Anterior cingulate cortex (tissue), 58 donors: ENCODE measurements at places on chromosomes 5 and 9.

GRCh38 chr5:142206801-142207200, 98.2 kb downstream of the NDFIP1 start:
- no peak for DNase-seq

DNA sequence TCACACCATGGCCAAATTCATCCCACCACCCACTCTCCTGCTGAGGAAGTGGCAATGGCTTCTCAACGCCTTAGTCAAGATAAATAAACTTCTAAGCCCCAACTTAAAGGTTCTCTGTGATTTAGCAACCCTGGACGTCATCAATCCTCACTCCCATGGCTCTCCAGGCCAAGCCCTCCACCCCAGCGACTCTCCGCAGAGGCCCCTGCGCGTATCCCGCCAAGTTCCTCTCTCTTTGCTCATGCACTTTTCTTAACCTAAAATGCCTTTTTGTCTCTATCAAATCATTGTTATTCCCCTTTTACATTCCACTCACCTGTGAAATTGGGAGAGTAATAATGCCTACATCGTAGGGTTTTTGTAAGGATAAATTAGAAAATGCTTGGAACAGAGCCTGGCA, 88.6 kb downstream of the NRG2 start:
- DNase-seq, result no peak

DNA sequence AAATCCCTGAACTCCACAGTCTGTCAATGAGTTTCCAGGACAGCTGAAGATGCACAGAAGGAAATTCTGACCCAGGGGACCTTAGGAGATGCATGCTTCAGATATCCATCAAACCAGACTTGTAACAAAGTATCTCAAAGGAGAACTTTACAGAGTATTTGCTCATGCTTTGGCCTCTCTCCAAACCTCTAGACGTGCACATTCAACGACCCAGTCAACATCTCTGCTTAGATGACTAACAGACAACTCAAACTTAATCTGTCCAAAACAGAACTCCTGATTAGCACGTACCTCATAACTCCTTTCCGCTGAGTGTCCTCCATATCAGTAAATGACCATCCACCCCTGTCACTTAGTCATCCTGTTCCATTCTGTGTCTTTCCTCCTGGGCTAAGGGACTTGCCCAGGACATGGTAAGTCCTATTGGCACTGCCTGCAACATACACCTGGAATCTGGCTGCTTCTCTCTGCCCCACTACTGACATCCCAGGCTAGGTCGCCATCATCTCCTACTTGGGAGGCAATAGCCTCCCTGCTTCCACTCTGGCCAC, 107.4 kb downstream of the LMNB1 start:
- no peak for DNase-seq

DNA sequence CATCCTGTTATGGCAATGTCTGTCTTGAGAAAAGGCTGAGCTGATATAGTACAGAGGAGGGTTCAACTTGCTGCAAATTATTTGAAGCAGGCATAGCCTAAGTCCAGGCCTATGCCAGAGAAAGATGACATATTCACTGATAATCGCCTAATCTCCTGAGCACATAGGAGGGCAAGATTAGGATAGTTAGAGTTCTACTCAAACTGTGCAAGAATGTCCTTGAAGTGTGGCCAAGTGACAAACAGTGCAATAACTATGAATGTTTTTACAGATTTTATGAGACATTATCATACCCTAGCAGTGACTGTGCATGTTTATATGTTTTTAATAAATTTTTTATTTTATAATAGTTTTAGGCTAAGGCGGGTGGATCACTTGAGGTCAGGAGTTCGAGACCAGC, 96.2 kb downstream of the TSSK1B start:
- DNase-seq, result no peak

DNA sequence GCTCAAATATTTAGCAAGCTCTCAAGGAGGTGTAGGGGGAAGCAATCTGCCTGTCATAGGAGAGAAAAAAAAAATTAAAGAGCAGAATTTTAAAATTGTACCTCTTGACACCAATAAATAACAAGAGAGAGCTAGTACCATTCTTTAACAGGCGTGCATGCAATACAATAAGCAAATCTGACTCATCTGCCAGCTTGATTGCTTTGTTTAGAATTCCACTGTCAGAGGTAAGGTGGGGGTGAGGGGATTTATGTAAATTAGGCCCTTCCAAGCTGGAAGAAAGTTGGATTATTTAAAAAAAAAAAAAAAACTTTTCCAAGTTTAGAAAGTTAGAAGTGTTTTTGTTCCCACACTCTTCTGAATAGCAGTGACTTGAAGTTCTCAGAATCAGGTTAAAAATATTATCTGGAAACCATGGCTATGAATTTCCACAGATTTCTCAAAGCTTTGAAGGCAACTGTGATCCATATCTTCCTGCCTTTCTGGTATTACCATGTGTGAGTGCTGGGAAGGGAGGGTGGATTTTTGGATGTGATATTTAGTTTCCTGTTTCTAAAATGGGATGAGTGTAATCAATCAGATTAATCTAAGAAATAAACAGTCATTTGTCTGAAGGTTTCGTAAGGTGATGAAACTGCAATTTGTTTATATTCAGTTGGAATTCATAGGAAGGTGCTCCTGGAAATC, 477.5 kb downstream of the TLE4 start:
- no peak for DNase-seq

- DNase-seq, result no peak
These were observed 20.6 kb downstream of the GGTA1 start for GRCh38 chr9:121478816-121479676.

GRCh38 chr5:7500256-7500655, 104.3 kb downstream of the ADCY2 start:
- DNase-seq, result no peak

GRCh38 chr5:58958701-58959100, 375.8 kb downstream of the RAB3C start:
- no peak for DNase-seq

DNA sequence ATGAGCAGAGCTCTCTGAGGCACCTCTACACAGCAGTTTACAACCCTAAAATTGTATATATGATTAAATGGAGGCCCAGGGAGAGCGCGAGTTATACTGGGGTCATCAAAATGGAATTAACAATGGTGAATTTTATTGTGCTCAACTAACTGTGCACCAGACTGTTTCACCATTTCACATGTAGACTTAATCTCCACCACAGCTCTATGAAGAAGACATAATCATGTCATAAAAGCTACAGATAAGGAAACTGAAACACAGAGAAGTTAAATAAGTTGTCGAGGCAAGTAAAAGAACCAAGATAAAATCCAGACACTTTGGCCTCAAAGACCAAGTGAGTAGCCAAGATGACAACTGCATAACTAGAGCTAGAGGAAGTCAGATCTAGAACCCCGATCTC, 1.5 kb downstream of the SH3TC2 start:
- no peak for DNase-seq

GRCh38 chr9:87569008-87569509, 71.4 kb downstream of the DAPK1 start:
- no peak for DNase-seq

- DNase-seq, result no peak
These were observed 189.8 kb downstream of the PCSK1 start for GRCh38 chr5:96243203-96243602.

DNA sequence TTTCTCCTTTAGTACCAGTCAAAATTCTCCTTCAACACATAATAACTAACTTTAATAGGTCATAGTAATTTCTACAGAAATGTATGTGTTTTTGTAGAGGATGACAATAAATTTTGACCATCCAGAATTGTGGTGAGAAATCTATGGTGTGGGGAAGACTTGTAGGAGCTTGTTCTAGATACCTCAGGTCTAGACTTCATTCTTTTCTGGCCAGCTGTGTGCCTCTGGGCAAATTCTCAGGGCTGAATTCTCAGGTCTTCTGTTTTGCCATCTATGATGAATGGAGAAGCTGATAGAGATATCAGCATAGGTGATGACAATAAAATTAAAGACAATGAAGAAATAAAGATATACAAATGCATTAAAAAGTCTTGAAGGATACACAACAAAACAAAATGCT, 298.6 kb upstream of the MEF2C start:
- no peak for DNase-seq

DNA sequence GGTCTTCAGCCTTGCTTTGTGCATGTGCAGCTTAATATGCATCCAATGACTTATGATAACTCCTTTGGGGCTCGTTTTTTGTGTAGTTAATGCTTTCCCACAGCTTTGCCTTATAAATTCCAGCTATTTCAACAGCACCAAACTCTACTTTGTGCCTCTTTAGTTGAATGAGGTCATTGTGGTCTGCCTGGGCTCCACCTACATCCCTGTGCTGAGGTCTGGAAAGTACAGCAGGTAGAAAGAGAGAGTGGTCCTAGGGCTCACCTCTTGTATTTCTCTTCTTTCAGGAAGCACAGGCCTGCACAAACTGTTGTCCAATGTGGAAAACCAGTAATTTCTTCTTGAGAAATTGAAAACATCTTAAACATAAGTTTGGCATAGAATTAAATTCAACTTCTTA, 167.2 kb downstream of the XRCC4 start:
- no peak for DNase-seq

- DNase-seq, result no peak
These were observed 4.5 kb upstream of the TMEM252 start for GRCh38 chr9:68545033-68545705.

DNA sequence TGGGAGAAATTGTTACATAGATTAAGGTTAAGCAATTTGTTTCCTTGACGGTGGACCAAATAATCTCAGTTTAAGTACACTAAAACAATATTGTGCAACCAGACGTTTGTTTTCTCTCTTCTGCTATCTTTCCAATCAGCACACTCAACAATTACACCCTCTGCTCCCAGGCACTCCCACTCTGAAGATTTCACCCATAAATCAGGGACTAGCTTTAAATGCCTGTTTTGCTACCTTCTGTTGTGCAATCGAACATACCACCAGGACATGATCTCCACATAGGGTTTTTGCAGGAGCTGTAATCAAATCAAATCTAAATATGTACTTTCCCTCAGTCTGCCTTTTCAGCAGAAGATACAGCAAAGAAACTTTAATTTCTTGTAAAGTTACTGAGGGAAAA, 405.8 kb upstream of the TLE4 start:
- DNase-seq, result no peak

DNA sequence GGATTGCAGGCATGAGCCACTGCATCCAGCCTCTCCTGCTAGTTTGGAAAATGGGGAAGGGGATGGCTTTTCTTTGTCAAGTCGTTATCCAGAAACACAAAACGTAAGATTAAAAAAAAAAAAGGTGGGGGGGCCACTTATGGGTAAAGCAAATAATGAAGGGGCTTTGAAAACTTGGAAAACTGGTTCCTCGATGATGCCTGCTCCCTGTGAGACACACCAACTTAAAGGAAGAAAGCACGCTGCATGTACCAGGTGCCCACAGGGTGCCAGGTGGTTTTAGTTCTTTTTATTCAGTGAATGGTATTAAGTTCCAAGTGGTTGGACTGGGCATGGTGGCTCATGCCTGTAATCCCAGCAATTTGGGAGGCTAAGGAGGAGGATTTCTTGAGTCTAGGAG, 170.1 kb downstream of the GOLPH3 start:
- no peak for DNase-seq

DNA sequence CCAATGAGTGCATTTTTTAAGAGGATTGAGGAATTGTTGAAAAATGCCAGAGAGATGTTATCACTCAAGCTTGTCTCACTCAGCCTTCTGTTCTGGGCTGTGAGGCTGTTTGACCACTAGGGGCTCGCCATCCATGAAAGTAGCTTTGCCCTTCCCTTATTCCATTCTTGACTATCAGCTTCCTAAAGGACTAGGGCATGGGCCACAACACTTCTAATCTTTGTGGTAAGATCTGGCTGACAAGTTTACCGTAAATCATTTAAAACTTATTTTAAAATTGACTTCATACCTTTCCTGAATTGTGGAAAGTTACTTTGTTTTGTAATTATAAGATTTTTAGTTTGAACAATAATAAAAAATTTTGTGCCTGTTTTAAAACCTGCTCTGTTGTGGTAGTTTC, 49.5 kb downstream of the TJP2 start:
- no peak for DNase-seq

- DNase-seq, result no peak
These were observed 42.1 kb downstream of the CLINT1 start for GRCh38 chr5:157816682-157817386.

GRCh38 chr9:93123561-93124283, 10.3 kb downstream of the NINJ1 start:
- no peak for DNase-seq

- no peak for DNase-seq
These were observed 66.7 kb upstream of the XPA start for GRCh38 chr9:97763874-97764273.

- DNase-seq, result no peak
These were observed 99.8 kb downstream of the VAV2 start for GRCh38 chr9:133892193-133892920.

DNA sequence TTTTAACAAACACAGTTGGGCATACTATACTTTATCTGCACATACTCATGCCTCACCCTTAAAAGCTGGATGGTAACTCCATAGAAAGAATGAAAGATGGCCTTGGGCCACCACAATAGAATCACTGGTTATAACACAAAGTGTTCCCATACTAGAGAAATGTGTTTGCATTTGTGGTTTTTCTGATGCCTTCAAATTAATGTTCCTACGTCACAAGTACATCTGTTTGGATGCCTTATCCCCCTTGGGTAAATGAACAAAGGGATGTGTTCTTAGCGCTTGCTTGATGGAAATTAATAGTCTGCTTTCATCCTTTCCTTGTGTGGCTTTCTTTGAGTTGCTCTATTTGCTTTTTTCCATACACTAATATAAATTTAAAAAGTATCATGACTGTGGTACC, 291.1 kb upstream of the PDE4D start:
- no peak for DNase-seq

DNA sequence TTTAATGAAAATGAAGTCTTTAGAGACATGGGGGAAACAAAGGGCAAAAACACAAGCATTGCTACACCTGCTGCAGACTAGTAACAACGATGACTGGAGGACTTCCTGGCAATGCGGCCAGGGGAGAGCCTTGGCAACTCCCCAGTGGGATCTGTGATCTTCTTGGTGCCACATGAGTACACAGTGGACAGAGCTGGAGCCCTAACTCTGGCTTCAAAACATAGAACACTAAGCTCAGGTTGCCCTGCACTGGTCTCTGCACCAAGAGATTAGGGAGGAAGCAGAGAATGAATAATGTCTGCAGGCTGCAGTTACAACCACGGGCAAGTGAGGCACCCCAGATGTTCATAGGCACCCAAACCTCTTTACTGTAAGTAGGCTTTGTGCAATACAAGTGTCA, 91.1 kb downstream of the MRPS27 start:
- DNase-seq, result no peak

- no peak for DNase-seq
These were observed 822.6 kb upstream of the GRAMD2B start for GRCh38 chr5:125600559-125600958.

GRCh38 chr9:133170716-133171115, 7.0 kb upstream of the GBGT1 start:
- DNase-seq, result no peak

DNA sequence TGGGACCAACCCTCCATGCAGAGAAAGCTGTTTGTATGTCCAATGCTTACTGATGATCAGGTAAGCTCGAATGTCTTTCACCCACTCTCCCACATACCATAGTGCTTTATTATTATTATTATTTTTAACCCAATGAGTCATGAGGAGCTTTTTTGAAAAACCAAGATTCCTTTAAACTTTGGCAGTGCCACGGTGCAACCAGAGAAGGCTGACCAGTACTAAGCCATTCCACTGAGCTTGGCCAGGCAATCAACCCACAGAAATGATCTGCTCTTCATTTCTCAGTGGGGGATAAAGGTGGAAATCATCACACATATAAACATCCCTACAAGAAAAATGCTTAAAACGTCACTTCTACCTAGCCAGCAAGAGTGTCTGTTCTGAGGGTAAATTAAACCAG, 35.5 kb downstream of the JAKMIP2 start:
- DNase-seq, result no peak

GRCh38 chr5:135149956-135150723, 116.1 kb upstream of the PITX1 start:
- DNase-seq, result no peak
